ENCODE measurements at places on chromosomes 5 and 9.
A peak's percentile ranks its signal among the peaks of the same experiment; 100 is the strongest.

DNA sequence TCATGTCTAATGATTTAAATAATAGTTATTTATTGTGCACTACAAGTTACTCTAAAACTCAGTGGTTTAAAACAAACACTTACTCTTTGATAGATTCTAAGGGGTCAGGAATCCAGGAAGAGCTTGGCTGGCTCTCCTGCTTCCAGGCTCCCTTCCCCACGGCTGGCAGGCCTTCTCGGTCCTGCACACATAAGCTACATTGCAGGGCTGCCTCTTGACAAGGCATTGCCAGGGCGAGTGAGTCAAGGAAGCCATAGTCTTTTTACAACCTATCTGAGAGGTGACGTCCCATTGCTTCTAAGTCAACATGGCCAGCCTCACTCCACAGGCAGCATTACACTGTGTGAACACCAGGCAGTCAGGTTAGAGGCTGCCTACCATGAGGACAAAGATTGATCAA is 119.8 kb downstream of the AUH start:
- no peak for DNase-seq

DNA sequence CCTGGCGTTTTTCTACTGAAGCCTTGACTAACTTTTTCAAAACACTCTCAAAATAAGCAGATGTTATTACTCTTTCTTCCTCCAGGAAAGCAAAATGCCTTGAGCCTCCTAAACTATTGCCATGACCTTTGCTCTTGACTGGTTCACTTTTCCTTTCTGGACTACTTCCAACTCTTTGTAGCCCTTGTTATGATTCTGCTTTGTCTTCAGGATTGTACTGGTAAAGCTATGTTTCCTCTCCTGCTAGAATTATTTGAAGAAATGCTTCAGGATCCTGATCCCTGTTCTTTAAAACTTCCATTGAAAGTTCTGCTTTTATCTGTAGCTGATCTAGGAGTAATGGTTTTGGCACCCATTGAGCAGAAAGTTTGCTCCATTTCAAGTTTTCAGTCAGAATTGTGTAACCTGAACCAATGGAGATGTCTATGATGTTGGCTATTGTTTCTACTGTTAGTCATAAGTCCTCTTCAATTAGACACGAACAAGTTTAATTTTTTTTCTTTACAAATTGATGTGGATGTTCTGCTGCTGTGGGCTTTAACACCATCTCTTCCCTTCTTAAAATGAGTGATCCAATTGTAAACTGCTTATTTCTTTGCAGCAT is 1356.4 kb downstream of the EFNA5 start:
- no peak for DNase-seq

GRCh38 chr5:38569180-38569579 is 12.7 kb upstream of the LIFR start:
- DNase-seq, result no peak

- no peak for DNase-seq
Measured at GRCh38 chr9:118575341-118576070, 793.7 kb downstream of the BRINP1 start.

GRCh38 chr5:111922344-111922743 is 165.3 kb upstream of the NREP start:
- no peak for DNase-seq

DNA sequence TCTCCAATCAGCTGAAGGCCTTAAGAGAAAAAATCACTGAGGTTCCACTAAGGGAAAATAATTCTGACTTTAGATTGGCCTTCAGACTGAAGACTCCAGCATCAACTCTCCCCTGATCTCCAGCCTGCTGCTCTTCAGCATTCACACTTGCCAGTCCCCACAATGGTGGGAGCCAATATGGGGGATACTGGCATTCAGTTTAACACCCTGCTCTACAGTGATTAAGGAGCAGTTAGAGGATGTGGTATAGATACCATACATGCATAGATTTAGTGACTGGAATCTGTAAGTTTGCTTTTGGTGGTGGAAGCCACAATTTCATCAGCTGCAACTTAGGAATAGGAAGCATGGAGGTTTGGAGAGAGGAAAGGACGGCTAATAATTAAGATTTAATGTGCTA is 2017.7 kb upstream of the CDH6 start:
- no peak for DNase-seq

DNA sequence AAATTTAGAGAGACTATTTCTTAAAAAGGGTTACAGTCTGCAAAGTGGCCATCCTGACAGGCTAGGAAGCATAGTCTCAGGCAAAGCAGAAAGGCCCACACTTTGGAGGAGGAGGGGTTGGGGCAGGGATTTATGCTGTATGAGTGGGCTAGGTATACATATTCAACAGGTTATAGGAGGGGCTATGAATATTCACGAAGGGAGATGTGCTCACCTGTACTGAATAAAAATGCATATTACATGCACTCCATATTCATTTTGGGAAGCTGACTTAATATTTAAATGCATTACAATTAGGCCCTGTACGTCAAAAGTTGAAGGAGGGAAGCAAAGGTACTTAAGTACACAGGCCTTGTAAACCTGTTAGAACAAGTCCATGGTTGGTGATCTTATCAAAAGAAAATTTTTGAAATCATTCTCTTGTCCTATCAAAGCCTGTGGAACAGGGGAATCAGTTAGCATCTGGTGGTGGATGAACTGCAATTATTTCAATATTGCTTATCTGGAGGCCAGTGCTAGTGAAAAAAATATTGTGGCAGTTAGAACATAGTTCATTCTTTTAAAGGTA is 1.6 kb downstream of the CENPP start:
- no peak for DNase-seq

DNA sequence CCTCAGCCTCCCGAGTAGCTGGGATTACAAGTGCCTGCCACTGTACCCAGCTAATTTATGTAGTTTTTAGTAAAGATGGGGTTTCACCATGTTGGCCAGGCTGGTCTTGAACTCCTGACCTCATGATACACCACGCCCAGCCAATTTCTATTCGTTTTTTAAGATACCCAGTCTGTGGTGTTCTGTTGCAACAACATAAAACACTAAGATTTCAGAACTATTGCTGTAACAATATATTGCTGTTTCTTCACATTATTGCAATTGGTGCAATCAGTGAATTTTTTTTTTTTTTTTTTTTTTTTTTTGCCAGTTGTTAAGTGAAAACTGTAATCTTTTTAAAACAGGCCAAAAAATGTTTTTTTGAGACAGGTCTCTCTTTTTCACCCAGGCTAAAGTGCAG is 9.9 kb downstream of the SRP19 start:
- no peak for DNase-seq

DNA sequence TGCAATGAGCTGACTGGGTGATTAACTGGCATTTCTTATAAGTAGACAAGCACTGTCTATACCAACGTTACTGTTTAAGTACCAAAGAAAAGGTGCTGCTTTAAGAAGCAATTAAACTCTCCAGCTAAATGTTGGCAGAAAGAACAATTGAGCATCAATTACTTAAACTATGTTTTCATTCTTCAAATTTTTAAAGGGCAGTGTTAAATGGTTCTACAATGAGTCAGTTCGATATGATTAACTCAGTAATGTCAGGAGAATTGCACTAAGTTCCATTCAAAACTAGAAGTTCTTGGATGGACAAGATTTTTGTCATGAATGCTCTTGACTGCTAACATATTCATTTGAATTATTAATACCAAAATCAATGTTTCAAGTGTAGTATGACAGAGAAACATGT is 593.7 kb downstream of the DNAH5 start:
- DNase-seq, result no peak

- no peak for DNase-seq
Measured at GRCh38 chr5:57416278-57416994, 66.2 kb downstream of the ACTBL2 start.

DNA sequence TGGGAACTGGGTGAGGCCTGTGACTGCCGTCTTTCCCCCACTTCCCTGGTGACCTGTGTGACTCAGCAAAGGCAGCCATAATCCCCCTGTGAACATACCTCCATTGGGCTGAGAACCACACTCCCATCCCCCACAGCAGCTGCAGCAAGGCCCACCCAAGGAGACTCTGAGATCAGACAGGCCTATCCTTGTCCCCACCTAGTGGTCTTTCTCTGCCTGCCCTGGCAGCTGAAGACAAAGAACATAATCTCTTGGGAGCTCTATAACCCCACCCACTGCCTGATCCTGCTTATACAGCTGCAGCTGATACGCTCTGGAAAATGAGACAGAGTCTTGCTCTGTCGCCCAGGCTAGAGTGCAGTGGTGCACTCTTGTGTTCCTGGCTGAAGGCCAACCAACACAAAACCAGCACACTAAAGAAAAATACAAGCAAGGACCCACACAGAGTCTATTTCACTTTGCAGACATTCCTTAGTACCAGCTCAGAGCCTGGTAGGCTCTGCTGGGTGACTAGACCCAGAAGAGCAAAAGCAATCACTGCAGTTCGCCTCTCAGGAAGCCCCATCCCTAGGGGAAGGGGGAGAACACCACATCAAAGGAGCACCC is 106.7 kb downstream of the MCTP1 start:
- peak; percentile 90 for DNase-seq

DNA sequence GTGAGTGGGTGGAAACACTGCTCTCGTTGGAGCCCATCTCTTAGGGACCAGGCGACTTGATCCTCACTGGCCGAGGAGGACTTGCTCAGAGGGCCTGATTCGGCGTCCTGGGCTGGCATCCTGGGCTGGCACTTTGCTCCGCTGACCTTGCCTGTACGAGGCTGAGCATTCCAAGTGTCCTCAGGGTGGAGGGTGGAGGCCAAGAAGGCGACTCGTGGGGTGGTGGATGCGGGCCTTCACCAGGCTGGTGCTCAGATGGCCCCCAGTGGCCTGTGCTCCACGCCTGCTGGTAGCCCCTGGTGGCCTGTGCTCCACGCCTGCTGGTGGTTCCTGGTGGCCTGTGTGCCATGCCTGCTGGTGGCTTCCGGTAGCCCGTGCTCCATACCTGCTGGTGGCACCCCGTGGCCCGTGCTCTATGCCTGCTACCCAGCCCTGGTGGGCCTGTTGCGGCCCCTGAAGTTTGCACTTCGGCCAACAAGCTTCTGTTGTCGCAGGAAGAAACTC is 42.9 kb downstream of the PHF2 start:
- DNase-seq, result peak; percentile 46

DNA sequence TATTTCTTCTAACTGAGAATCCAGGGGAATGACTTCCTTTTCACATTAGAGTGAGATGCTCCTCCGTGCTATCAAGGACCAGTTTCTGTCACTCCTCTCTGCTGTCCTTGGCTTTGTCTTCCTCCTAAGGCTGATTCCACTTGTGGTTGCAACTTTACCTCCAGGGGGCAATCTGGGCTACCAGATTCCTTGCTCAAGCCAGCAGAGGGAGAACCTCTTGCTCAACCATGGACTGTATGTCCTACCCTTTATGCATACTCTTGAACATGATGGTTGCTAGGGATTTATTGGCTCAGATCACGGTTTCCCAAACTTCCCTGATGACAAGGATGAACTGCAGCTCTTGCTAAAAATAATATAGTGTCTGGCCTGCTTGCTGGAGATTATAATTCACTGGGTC is 24.0 kb downstream of the NNT start:
- DNase-seq, result peak; percentile 57

- no peak for DNase-seq
Measured at GRCh38 chr9:88692827-88693226, 157.8 kb downstream of the NXNL2 start.

GRCh38 chr5:169788168-169788567 is 151.1 kb downstream of the DOCK2 start:
- DNase-seq, result no peak

DNA sequence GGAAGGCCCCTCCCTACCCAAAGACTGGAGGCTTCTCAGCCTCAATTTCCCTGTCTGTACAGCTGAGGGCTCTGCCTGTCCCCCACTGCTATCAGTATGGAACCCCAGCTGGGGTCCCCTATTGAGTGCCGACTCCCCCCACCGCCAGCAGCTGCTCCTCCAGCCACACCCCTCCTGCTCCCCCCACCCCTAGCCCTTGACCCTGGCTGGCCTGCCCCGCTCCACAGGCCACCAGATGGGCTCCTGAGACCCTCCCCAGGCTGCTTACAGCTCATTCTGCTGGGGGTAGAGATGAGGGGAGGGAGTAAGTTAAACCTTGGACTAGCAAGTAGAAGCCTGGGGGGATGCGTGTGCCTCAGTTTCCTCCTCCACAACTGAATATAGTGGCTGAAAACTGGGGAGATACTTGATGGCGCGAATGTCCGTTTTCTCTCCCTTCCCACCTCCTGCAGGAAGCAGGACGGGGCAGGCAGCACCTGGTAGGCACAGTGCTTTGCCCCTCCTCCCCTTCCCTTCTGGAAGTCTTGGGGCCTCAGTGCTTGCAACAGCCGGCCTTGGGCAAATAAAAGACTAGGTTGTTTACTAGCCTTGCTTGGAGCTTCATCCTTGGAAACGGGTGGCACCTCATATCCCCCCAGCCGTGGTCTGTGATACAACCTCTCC is 19.1 kb downstream of the URM1 start:
- DNase-seq, result no peak

GRCh38 chr9:101727612-101728524 is 10.6 kb downstream of the GRIN3A start:
- DNase-seq, result no peak

DNA sequence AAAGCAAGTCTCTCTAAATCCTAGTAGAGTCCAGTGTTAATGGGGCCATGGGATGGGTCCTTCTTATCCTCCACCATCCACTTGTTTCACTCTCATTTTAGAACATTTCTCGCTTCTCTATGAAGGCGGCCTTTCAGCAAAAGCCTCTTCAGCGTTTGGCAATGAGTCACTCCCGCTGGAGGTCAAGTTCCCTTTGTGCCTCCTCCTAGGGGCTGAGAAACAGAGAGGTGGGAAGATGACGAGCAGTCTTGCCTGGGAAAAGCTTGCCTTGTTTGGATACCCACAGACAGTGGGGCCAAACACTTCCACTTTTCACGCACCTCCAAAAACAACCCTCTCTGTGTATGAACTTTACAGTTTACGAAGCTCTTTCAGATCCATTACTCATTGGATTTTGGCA is 168.8 kb downstream of the GABBR2 start:
- DNase-seq, result no peak

DNA sequence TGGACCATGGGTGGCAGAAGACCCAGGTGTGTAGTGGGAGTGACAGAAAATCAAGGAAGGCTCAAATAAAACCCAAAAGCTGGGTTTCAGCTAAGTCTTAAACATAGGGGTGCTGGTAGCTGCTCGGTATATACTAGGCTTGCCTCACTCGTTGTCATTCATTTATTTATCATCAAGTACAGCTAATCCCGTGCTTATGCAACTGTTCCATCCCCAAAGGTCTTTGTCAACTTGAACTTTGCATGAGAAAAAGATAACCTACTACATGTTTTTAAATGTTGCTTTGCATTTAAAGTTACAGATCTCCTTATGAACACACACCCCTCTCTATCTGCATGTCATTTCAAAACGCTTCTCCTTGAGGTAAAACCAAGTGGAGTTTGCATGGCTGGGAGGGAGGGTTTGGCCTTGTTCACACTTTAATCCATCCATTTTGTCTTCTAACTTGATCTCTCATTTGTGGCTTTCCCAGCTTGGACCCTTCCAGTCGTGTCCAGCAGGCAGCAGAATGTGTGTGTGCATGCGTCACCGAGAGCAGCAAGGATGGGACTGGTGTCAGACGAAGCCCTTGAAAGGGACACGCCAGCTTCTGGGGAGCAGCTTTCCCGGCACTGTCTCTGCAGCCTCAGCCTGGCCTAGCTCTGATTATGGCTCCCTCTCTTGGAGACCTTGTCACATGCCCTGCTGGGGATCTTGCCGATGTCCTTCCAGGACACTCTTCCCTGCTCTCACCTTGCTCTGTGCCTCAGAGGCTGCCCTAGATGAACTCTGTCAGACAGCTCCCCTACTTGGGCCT is 133.5 kb downstream of the GADD45G start:
- no peak for DNase-seq

GRCh38 chr9:88521308-88521707 is 13.7 kb upstream of the NXNL2 start:
- DNase-seq, result no peak

Measured in ecto neural progenitor cell (in vitro differentiated cells).